HFFc6 (cell line): ENCODE measurements at places on chromosomes 3 and 15. TPM values are rescaled to one million over a fixed set of nuclear protein-coding genes. Genes with fewer than 3 reads are reported as not detected.

- H3K27me3 ChIP-seq: no peaks in the 10 kb centered on the region; the same call in 1 of the 2 replicates
- no peak overlapping the region for H3K27ac ChIP-seq
- H3K36me3 ChIP-seq: peaks cover 75% of the 10 kb centered on the region
- no peak overlapping the region for H3K4me3 ChIP-seq
These were observed 155.9 kb downstream of the MEIS2 start for GRCh38 chr15:36944442-36944841.

LMAN1L gene
- not detected in 3 replicates for total RNA-seq

GRCh38 chr3:78666470-78666800 is 1101.4 kb downstream of the ROBO1 start:
- no peaks in the 10 kb centered on the region for H3K27me3 ChIP-seq
- H3K27ac ChIP-seq: peak overlapping the region; percentile 80
- H3K36me3 ChIP-seq: no peaks in the 10 kb centered on the region
- H3K4me3 ChIP-seq: peak overlapping the region; percentile 68

GRCh38 chr3:187310954-187311470 is 19.5 kb upstream of the MASP1 start:
- H3K4me1 ChIP-seq: peaks cover 64% of the 10 kb centered on the region
- no peaks in the 10 kb centered on the region for H3K27me3 ChIP-seq
- DNase-seq: peak; percentile 24
- peak overlapping the region; percentile 2; the same call in 1 of the 2 replicates for H3K4me3 ChIP-seq

IGF2BP2 gene
- 101 to 106 TPM (median 103 TPM) in 3 replicates for total RNA-seq

FSTL1 gene
- total RNA-seq: 1,608 and 1,872 TPM in 2 replicates

MBNL1 gene
- total RNA-seq: 218 to 291 TPM (median 248 TPM) in 3 replicates

DNA sequence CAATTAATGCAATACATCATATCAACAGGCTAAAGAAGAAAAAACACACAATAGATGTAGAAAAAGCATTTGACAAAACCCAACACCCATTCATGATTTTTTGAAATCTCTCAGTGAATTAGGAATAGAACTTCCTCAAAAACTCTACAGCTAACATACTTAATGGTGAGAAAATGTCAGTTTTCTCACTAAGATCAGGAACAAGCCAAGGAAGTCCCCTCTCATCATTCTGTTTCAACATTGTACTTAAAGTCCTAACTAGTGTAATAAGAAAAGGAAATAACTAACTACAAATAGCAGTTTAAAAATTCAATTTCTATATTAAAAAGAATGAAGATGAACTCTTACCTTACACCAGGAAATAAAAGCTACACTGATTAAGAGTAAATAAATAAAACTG is 77.8 kb downstream of the DCLK3 start:
- DNase-seq: no peak
- H3K36me3 ChIP-seq: peaks cover 2% of the 10 kb centered on the region
- no peak overlapping the region for H3K4me3 ChIP-seq
- H3K27me3 ChIP-seq: no peaks in the 10 kb centered on the region
- H3K4me1 ChIP-seq: peaks cover 2% of the 10 kb centered on the region

SOX14 gene
- not detected in 3 replicates for total RNA-seq

DNA sequence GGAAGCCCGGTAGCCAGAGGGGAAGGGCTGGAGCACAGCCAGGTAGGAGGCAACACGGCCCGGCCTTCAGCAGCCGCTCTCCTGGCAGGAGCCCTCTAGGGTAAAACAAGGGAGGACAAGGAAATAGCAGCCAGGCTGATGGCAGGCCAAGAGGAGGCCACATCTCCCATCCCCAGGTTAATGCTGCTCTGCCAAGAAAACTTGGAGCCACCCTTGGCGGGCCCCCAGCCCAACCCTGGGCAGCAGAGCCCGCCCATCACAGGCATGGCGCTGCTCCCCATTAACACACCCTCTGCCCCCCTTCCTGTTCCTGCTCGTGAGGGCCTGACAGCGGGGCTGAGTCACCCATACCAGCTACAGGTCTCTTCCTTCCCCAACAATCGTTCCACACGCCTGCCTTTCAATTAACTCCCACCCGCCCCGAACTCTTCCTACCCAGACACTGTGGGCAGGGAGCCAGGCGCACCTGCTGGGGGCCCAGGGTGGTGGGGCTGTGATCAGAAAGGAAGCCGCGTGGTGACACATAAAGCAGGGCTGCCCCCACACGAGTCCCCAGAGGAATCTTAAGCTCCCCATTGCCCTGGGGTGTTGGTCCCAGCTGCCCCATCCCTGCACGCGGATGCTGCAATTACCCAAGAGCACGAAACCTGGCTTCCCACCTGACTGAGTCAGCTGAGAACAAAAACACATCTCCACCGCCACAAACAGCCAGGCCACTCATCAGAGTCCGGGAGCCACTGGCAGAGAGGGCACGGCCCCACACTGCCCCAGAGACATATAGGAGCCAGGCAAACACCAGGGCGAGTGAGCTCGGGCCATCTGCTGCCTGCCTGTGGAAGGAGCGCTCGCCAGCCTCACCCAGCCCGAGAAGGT is at the start of gene C15orf62:
Gene C15orf62, plus strand, starts transcription at position 707 of the 873 bp plus-strand sequence. CDS start 516 bp downstream, outside the sequence.
- no peak for DNase-seq
- peaks cover 2% of the 10 kb centered on the region for H3K27me3 ChIP-seq
- peak within 1 kb of the TSS; percentile 48 for H3K27ac ChIP-seq

PRSS50 gene
- total RNA-seq: not detected in 3 replicates

DNA sequence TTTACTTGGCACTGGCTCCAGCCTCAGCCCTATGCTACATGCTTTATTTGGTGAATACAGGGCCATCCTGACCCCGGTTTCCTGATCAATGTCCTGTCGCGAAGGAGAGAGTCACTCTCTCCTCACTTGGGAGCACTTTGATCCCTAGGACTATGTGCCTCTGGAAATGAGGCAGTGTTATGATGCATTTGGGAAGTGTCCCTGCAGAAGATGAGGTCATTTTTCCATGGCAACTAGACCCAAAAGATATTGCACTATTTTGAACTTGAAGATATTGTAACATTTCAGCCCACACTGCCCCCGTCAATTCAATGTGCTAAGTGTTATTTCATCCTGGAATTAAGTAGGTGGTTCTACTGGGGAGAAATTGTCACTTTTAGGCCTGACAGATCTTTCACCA is 68.0 kb downstream of the LRRK1 start:
- H3K4me1 ChIP-seq: peaks cover 12% of the 10 kb centered on the region; the same call in 1 of the 2 replicates
- H3K36me3 ChIP-seq: peaks cover 13% of the 10 kb centered on the region
- no peak for DNase-seq
- H3K27me3 ChIP-seq: no peaks in the 10 kb centered on the region
- no peak overlapping the region for H3K4me3 ChIP-seq

NUP210 gene
- 0.40 to 3.4 TPM (median 0.42 TPM) in 3 replicates for total RNA-seq

- peaks cover 51% of the 10 kb centered on the region for H3K4me1 ChIP-seq
- H3K27ac ChIP-seq: peak overlapping the region; percentile 92
- H3K36me3 ChIP-seq: no peaks in the 10 kb centered on the region
- peak overlapping the region; percentile 83 for H3K4me3 ChIP-seq
These were observed 1.1 kb upstream of the PLCL2 start for GRCh38 chr3:16883723-16884083.

- no peak overlapping the region for H3K4me3 ChIP-seq
- H3K27ac ChIP-seq: no peak overlapping the region
- DNase-seq: no peak
- peaks cover 12% of the 10 kb centered on the region for H3K27me3 ChIP-seq
- H3K4me1 ChIP-seq: no peaks in the 10 kb centered on the region
These were observed 142.4 kb downstream of the FAM43A start for GRCh38 chr3:194828116-194828515.

- H3K4me3 ChIP-seq: no peak overlapping the region
- H3K27me3 ChIP-seq: peaks cover 33% of the 10 kb centered on the region
- H3K36me3 ChIP-seq: no peaks in the 10 kb centered on the region
These were observed 43.5 kb upstream of the ETV5 start for GRCh38 chr3:186152361-186152798.

DNA sequence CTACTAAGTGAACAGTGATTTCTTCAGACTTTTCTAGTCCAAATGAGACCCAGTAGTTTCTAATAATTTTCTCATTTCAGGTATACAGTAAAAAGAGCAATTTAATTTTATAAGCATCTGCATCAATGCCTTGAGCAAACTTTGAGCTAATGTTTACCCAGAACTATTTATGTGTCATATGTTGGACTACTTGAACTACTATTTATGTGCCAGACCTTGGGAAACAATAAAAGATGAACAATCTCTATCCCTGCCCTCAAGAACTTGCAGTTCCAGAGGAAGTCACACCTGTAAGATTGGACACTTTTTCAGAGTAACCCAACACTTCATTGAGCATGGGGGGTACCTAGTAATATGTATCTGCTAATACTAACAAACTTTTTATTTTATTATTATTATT is 2.3 kb upstream of the UBE3A start:
- no peak overlapping the region for H3K4me3 ChIP-seq
- H3K27me3 ChIP-seq: peaks cover 2% of the 10 kb centered on the region; the same call in 1 of the 2 replicates
- no peak for DNase-seq
- no peak overlapping the region for H3K27ac ChIP-seq

GRCh38 chr15:67547836-67548235 is 5.3 kb downstream of the MAP2K5 start:
- peak overlapping the region; percentile 51 for H3K27ac ChIP-seq
- DNase-seq: no peak
- H3K27me3 ChIP-seq: no peaks in the 10 kb centered on the region; the same call in 1 of the 2 replicates

DNA sequence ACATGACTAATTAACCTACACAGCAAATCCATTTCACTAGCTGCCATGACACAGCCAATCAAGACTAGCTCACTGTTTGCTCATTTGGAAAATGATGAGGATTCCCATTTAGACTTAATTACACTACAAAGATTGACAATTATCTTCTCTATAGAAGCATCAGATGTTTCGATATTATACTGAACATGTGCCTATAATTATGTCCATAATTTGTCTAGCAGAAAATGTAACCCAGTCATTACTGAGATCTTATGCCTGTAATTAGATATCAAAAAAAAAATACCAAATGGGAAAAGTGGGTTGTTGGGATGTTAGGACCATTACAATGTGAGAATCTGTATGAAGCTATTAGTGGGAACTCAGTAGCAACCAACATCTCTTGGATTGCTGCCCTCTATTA is 344.2 kb upstream of the MCTP2 start:
- no peak overlapping the region for H3K27ac ChIP-seq
- no peaks in the 10 kb centered on the region for H3K27me3 ChIP-seq
- no peak overlapping the region for H3K4me3 ChIP-seq
- H3K36me3 ChIP-seq: no peaks in the 10 kb centered on the region
- no peak for DNase-seq

GRCh38 chr3:42988566-42988965 is 9.5 kb downstream of the GASK1A start:
- no peak for DNase-seq
- H3K27ac ChIP-seq: no peak overlapping the region
- H3K27me3 ChIP-seq: peaks cover 31% of the 10 kb centered on the region
- no peak overlapping the region for H3K4me3 ChIP-seq
- no peaks in the 10 kb centered on the region for H3K4me1 ChIP-seq

DNA sequence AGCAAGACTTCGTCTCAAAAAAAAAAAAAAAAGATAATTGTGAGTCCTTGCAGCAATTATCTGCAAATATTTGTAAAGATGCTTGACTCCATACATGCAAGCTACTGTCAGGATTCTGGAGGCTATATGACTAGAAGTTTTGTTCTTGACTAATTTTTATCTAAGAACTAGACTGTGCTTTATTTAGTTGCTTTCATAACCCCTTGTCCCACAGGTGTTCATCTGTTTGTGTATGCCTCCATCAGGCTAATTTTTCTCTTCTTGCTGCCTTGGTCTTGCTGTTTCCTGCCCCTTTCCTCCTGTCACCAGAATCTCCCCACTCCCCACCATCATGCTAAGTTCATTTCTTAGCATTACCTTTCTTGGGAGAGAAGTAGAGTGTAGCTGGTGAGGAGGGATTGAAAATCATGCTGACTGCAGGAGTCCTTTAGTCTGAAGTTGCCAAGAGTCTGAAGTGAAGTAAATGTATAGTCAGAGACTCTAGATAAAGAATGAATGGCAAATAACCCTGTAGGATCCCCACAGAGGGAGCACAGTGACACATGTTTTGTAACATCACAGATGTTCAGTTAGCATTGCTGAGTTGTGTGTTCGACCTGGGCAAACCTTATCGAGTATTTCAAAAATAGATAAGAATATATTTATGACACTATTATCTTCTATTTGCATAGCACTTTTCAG is 12.5 kb downstream of the ST3GAL6 start:
- peaks cover 36% of the 10 kb centered on the region for H3K4me1 ChIP-seq
- no peaks in the 10 kb centered on the region for H3K36me3 ChIP-seq
- H3K27ac ChIP-seq: no peak overlapping the region
- no peak for DNase-seq
- no peak overlapping the region for H3K4me3 ChIP-seq
- peaks cover 12% of the 10 kb centered on the region for H3K27me3 ChIP-seq

FANCI gene
- total RNA-seq: 22.3 to 47.2 TPM (median 39.6 TPM) in 3 replicates

DNA sequence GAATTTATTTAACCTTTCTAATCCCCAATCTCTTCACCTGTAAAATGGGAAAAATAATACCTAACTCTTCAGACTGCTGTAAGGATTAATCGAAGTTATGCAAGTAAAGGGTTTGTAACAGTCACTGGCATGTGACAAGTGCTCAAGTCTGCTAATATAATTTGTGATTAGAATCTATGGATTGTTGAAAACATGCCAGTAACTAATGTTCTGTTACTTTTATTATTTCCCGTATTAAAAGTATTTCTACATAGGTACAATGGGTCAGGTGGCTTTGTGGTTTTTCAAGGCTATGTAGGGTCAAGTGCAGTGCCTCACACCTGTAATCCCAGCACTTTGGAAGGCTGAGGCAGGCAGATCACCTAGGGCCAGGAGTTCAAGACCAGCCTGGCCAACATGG is 29.4 kb downstream of the ULK4 start:
- no peak overlapping the region for H3K4me3 ChIP-seq
- no peak for DNase-seq
- no peaks in the 10 kb centered on the region; the same call in 1 of the 2 replicates for H3K27me3 ChIP-seq

GRCh38 chr3:189961522-189962161 is 159.1 kb downstream of the P3H2 start:
- H3K4me3 ChIP-seq: no peak overlapping the region
- peak overlapping the region; percentile 9; the same call in 1 of the 2 replicates for H3K27ac ChIP-seq
- peaks cover 16% of the 10 kb centered on the region for H3K4me1 ChIP-seq
- no peaks in the 10 kb centered on the region; the same call in 1 of the 2 replicates for H3K36me3 ChIP-seq

DNA sequence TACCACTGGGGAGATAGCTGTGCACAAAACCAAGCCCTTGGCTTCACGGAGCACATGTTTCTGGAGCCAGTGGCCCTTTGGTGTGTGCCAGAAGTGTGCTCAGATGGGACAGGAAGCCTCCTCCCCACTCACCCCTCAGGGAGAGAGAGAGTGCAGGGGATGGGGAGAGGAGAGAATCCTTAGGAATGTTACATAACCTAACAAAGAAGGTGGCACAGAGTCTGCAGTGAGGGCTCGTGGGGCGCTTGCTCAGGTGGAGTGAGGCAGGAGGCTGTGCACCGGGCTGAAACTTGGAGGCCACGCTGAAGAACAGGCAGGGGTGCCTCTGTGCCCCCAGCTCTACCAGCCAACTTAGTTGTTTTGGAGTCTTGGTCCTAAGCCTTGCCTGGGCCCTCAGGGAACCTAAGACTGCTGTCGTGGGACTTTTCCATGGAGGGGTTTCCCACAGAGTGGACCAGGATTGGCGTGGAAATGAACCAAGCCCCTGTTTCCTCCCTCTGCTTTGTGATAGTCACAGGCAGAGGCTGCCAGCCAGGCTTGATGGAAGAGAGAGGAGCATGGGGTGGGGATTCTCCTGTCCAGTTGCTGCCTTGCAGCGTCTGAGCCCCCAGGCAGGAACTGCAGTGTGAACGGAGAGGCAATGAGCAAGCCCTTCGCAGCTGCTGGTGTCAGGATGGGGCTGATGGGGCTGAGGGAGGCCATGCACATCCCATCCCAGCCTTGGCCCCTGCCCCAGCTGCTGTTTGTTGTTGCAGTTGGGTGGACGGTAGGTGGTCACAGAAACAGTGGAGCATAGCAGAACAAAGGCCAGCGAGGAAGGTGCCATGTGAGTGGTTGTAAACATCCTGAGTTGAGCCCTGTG is 32.7 kb downstream of the PDIA5 start:
- peaks cover 2% of the 10 kb centered on the region; the same call in 1 of the 2 replicates for H3K27me3 ChIP-seq
- DNase-seq: no peak
